ENCODE measurements at places on chromosomes 1 and 21. TPM values are rescaled to one million over a fixed set of nuclear protein-coding genes. Genes with fewer than 3 reads are reported as not detected.

The AMY1C gene
- total RNA-seq: not detected

The GNG12 gene
- total RNA-seq: 103 TPM

The LYPD8 gene
- total RNA-seq: not detected

The NTNG1 gene
- 4.4 TPM for total RNA-seq

The IL23R gene
- not detected for total RNA-seq

The RNF187 gene
- total RNA-seq: 123 TPM

The APH1A gene
- 81.4 TPM for total RNA-seq

The OR2T33 gene
- not detected for total RNA-seq

The CCDC24 gene
- total RNA-seq: 3.5 TPM

The CHI3L1 gene
- 3.0 TPM for total RNA-seq

The SLC26A9 gene
- not detected for total RNA-seq

The SNAP47 gene
- total RNA-seq: 53.4 TPM

The CELF3 gene
- total RNA-seq: not detected

The A3GALT2 gene
- total RNA-seq: not detected

The EDN2 gene
- total RNA-seq: not detected

The AGPAT3 gene
- 28.8 TPM for total RNA-seq

The GPR37L1 gene
- not detected for total RNA-seq

The SLC25A34 gene
- 0.77 TPM for total RNA-seq
